ENCODE measurements at places on chromosomes 5 and 9. TPM values are rescaled to one million over a fixed set of nuclear protein-coding genes. Genes with fewer than 3 reads are reported as not detected.

DNA sequence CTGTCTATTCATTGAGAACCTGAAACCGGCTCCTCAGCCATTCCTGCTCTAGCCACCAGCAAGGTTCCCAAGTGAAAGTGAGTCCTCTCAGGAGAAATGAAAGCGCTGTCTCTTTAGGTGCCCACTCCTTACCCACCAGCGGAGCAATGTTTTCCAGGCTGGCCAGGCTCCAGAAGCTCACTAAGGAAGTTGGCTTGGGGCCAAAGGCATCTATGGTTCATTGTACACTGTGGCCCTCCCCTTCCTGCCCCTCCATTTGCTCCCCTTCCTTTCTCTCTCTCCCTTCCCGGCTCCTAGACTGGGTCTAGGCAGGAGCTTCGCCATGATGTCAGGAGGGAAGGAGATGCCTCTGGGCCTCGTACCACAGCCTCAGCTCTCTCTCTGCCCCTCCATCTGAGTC, 1.1 kb upstream of the GABRP start:
- no peak for DNase-seq

DNA sequence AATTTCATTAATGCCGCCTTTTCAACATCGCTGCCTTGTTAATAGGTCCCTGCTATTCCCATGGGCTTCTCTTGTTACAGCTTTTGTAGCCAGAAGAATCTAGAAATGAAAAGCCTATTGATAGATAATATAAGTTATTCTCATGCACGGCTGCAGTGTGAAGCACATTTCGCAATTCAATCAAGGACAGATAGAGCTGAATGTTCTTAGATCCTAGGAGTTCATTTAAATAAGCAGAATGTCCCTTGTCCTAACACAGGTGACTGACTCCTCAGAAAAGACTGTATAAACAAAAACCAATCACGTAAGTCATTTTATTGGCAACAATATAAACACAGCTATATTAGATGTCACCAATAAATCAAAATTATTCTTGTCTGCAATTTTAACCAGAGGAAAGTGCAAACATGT, 9.4 kb downstream of the GLIS3 start:
- no peak for DNase-seq

GRCh38 chr5:159316519-159317383, 13.5 kb downstream of the IL12B start:
- peak; percentile 61 for DNase-seq

- DNase-seq = no peak
These were observed 285.6 kb downstream of the FANCC start for GRCh38 chr9:95031711-95032461.

GRCh38 chr9:3884736-3885135, 358.9 kb upstream of the RFX3 start:
- no peak for DNase-seq

DNA sequence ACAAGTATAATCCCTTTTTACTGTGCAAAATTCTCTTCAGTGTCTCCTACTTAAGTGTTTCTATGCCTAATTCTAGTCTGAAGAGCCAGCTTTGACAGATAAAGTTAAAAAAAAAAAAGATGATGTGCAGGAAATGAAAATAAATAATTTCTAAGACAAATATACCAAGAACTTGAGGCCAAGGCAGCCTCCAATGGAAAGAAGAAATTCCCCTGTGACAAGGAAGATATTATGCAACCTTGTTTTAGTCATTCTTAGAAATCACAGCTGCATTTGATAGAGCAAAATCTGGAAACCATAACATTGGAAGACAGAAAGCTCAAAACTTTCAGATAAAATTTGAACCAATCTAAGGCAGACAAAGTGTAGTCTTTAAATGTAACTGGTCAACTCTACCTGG, 375.9 kb upstream of the TLE4 start:
- DNase-seq = no peak

DNA sequence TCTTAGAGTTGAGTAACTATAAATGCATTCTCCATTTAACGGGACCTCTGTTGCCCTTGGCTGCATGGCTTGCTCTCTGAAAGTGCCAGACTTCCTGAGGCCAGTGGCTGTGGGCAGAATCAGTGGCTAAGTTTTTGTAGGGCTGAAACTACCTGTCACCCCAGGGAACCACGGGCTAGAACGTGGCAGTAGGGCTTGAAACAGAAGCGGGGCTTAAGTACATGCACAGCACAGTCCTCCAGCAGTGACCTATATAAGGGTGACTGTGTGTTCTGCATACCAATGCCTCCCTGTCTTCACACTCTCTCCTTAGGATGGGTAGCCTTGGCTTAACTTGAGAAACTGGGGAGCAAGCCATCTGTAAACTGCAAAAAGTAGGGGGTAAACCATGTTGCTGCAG, 43.6 kb upstream of the LRRTM2 start:
- DNase-seq = no peak

DNA sequence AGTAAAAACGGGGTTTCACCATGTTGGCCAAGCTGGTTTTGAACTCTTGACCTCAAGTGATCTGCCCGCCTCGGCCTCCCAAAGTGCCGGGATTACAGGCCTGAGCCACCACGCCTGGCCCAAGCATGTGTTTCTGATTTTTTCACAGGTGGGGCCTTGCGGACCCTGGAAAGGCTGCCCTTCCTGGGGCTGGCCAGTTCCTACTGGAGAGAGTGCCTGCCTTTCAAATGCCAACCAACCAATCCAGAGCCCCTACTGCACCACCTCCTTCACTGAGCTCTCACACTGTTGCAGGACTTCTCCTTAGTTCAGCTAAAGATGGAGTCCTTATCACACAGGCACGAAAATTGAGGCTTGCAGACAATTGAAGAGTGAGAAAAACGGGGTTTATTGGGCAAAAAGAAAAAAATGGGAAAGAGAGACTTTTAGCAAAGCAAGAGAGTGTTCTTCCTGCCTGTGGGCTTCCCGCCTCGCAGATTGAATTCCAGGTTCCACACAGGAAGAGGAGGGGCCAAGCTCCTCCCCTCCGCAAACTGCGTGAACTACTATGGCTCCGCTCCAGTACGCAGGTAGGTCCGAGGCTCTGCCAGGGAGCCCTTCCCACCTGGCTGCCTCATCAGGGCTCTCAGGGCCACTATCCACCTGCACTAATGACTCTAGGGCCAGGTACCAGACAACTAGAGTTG, 8.3 kb upstream of the CMBL start:
- DNase-seq = peak; percentile 56

DNA sequence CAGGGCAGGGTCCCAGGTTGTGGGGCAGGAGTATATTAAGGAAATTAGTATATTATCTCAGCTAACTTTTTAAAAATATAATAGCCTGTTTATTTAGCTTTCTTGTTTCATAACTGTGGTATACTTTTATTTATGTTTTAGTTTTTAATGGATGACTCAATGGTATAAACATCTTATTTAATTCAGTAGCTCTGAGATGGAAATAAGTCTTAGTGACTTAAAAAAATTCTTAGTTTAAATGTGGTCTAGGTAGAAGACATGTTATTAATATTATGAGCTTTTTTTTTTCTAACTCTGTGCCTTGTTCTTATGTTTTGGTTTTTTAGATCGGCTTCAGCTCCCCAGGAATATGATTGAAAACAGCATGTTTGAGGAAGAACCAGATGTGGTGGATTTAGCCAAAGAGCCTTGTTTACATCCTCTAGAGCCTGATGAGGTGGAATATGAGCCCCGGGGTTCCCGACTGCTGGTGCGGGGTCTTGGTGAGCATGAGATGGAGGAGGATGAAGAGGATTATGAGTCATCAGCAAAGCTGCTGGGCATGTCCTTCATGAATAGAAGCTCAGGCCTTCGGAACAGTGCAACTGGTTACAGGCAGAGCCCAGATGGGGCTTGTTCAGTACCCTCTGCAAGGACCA, 43.1 kb downstream of the LNPEP start:
- DNase-seq = no peak

DNA sequence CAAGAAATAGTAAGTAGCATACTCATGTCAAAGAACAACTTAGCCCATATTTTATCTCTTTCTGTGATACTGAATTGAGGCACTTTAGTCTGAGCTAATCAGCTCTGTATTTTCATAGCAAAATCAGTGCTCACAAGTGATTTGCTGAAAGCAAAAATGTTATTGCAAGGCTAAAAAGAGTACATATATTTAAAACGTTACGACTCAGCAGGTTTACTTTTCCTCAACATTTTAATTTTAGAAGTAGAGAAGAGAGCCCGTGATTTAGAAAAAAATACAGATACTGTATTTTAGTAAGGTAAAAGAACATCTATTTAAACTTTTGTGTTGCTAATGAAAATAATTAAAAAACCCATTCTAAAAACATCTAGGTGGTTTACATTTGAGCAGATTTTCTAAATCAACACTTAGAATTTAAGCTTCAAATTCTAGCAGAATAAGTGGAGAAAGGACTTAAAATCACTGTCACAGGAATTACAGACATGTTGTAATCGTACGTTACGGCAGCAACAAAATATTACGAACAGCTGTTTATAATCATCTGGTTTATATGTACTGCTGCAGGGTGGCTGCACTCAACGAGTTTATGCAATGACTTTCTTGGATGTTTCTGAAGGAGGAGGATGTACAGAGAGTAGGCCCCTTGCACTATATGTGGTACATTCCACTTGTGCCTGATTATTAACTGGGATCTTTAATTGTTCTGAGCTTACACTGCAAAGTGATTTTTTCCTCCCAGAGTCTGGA, 20.1 kb downstream of the SREK1 start:
- no peak for DNase-seq

DNA sequence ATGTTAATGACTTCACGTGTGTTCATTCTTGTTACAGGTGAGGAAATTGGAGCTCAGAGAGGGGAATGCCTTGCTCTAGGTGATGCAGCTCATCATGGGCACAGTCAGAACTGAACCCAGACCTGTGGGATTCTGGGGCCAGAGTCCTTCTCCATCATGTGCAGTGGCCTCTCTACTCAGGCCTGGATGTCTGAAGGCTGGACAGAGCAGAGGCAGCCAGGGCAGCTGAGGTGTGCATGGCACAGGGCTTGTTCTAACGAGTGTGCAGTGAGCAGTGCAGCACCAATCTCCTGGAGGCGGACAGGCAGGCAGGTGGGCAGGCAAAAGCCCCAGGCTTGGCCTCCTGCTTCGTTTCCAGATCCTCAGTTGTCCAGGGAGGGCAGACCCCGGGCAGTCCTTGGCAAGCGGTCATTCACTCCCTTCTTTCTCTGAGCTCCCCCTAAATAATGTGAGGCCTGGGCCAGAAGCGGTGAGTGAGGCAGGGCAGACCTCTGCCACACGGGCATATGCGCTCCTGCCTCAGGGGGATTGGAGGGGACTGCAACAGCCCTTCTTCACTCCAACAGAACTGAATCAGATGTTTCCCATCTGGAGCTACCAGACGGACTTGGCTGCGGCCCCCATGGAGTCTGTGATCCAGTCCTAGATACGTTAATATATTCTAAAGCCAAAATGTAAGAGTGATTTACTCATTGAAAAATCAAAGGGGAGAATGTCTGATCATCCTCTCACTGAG, 68.7 kb upstream of the FSTL4 start:
- DNase-seq = peak; percentile 22

GRCh38 chr5:74240783-74241750, 399.5 kb downstream of the ENC1 start:
- no peak for DNase-seq

- DNase-seq = no peak
These were observed 289.6 kb downstream of the GABRB2 start for GRCh38 chr5:161256957-161257356.

GRCh38 chr5:159777049-159777660, 139.1 kb upstream of the ADRA1B start:
- DNase-seq = no peak

DNA sequence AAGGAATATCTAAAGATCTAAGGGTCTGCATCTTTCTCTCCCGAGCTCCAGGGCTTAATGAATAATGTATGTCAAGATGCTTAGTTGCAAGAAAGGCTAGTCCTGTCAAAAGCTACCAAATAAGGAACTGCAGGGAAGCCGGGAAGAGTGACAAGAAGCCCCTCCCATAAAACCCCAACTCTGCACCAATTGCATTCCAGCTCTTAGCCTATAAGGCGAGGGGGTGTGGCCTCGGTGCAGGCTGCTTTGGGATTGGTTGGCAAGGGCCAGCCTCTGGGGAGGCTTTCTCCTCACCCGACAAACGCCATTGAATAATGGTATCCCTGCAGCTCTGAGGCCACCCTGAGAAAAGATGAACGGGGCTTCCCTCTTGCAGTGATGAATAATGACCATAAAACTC, 416.9 kb downstream of the RAB3C start:
- peak; percentile 85 for DNase-seq

Gene CCL27
- total RNA-seq = 0.28 TPM

Gene C7
- 0.52 TPM for total RNA-seq

Gene CAVIN4
- 6.8 TPM for total RNA-seq

Gene LURAP1L
- not detected for total RNA-seq

Gene PCDHB6
- not detected for total RNA-seq

Gene PCDHGA7
- 0.83 TPM for total RNA-seq

Gene UBTD2
- total RNA-seq = 39.9 TPM
